ENCODE measurements at places on chromosomes 6 and 20. TPM values are rescaled to one million over a fixed set of nuclear protein-coding genes. Genes with fewer than 3 reads are reported as not detected.
A peak's percentile ranks its signal among the peaks of the same experiment; 100 is the strongest.

DNA sequence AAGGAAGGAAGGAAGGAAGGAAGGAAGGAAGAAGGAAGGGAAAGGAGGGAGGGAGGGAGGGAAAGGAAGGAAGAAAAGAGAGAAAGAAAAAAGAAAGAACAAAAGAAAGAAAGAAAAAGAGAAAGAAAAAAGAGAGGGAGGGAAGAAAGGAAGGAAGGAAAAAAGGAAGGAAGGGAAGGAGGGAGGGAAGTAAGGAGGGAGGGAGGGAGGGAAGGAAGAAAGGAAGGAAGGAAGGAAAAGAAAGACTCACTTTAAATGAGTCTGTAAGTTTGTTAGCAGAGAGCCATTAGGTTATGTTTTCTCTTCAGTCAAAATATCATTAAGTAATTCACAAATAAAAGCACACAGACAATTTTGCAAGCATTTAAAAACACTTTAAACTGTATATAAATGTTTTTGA is 44.0 kb upstream of the SASH1 start:
- H3K36me3 ChIP-seq: no peaks in the 10 kb centered on the region
- no peak overlapping the region for H3K4me3 ChIP-seq

DNA sequence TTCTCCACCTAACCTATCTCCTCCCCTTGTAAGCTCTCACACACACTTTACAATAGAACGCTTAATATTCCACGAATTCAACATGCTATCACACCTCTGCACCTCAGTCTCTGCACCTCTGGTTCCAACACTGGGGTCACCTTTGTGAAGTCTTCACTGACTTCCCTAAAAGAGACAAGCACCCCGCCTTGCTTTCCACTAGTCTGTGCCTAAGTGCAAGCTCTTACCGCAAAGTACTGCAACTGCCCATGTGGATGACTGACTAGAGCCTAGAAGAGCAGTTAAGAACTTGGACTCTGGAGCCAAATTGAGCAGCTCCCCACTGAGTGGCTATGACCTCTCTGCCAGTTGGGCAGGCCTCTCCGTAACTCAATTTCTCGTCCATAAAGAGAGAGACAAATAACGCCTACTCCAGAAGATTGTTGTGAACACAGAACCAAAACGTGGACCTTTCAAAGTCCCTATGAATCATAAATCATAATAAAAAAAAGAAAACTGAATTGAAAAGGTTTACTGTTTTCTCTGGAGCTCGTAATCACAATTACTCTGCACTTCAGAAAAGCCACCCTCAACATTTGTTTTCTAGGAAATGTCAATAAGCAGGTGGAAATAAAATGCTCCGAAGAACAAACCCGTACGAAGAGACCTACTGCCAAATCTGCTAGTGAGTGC is 1.2 kb downstream of the IFNGR1 start:
- no peaks in the 10 kb centered on the region for H3K36me3 ChIP-seq
- no peak for DNase-seq
- peak overlapping the region; percentile 100 for H3K27ac ChIP-seq
- H3K4me3 ChIP-seq: peak overlapping the region; percentile 86
- no peaks in the 10 kb centered on the region for H3K27me3 ChIP-seq

GRCh38 chr6:21886542-21887151 is 293.1 kb downstream of the SOX4 start:
- H3K4me3 ChIP-seq: no peak overlapping the region
- peaks cover 10% of the 10 kb centered on the region for H3K4me1 ChIP-seq
- DNase-seq: no peak
- H3K36me3 ChIP-seq: no peaks in the 10 kb centered on the region

GRCh38 chr6:168789699-168790098 is 348.7 kb downstream of the SMOC2 start:
- H3K27ac ChIP-seq: no peak overlapping the region
- H3K27me3 ChIP-seq: no peaks in the 10 kb centered on the region
- H3K4me3 ChIP-seq: no peak overlapping the region
- H3K36me3 ChIP-seq: no peaks in the 10 kb centered on the region
- DNase-seq: no peak

DNA sequence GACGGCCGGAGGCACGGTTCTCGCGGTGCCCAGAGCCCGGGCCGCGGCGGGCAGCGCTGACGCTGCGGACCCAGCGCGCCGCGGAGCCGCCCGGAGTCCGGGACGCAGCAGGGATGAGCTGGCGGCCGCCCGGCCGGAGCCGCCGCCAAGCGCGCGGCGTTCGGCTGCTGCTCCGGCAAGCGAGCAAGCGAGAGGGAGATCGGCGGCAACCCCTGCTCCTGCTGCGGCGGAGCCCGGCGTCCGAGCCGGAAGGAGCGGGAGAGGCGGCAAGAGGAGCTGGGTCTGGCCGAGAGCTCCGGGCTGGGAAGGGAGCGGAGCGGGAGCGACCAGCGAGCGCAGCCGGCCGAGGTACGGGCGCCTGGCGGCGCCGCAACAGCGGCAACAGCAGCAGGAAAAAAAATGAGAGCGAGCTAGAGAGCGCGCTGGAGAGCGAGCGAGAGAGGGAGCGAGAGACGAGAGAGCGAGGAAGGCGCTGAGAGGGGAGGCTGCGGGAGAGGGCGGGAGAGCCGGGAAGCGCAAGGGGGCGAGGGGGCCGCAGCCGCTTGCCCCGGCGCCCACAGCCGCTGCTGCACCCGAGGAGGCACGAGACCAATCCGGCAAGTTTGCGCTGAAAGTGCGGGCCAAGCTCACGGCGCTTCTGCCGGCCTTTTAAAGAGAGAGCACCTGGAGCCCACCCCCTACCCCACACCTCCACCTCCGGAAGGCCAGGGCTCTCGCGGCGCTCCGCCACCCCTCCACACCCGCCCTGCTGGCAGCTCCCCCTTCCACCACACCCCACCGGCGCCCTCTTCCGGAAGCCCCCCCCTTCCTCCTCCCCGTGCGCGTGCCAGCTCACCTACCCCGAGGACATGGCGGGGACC is 496 bp downstream of the GRM4 start:
- H3K4me3 ChIP-seq: peak overlapping the region; percentile 34
- peaks cover 68% of the 10 kb centered on the region for H3K27me3 ChIP-seq
- H3K27ac ChIP-seq: no peak overlapping the region
- H3K36me3 ChIP-seq: no peaks in the 10 kb centered on the region
- DNase-seq: peak; percentile 63

DNA sequence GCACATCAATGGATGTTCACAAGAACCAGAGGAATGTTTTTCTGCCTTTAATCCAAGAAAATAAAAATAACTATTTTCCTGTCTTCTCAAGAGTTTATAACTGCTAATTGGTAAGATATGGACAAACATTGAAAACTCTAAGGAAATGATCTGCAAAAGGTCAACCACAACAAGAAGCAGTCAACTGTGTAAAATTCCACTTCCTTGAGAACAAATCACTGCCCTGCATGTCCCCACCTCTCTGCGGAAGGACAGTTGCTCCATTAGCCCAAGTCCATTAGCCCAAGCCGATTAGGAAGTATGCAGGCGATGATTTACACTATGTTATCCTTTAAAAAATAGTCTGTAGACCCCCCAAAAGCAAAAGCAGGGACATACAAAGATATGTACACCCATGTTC is 27.6 kb downstream of the SLC22A23 start:
- no peak for DNase-seq
- no peaks in the 10 kb centered on the region for H3K27me3 ChIP-seq
- H3K27ac ChIP-seq: no peak overlapping the region
- no peaks in the 10 kb centered on the region for H3K4me1 ChIP-seq
- H3K36me3 ChIP-seq: no peaks in the 10 kb centered on the region
- no peak overlapping the region for H3K4me3 ChIP-seq

GRCh38 chr6:143241911-143242310 is 181.2 kb downstream of the AIG1 start:
- no peaks in the 10 kb centered on the region for H3K4me1 ChIP-seq
- DNase-seq: no peak
- no peaks in the 10 kb centered on the region for H3K36me3 ChIP-seq
- no peak overlapping the region for H3K4me3 ChIP-seq
- H3K27ac ChIP-seq: no peak overlapping the region

GRCh38 chr20:63746751-63747315 is 7.3 kb downstream of the SLC2A4RG start:
- H3K36me3 ChIP-seq: peaks cover 22% of the 10 kb centered on the region
- peaks cover under 1% of the 10 kb centered on the region for H3K4me1 ChIP-seq
- peak; percentile 65 for DNase-seq
- H3K4me3 ChIP-seq: no peak overlapping the region

DNA sequence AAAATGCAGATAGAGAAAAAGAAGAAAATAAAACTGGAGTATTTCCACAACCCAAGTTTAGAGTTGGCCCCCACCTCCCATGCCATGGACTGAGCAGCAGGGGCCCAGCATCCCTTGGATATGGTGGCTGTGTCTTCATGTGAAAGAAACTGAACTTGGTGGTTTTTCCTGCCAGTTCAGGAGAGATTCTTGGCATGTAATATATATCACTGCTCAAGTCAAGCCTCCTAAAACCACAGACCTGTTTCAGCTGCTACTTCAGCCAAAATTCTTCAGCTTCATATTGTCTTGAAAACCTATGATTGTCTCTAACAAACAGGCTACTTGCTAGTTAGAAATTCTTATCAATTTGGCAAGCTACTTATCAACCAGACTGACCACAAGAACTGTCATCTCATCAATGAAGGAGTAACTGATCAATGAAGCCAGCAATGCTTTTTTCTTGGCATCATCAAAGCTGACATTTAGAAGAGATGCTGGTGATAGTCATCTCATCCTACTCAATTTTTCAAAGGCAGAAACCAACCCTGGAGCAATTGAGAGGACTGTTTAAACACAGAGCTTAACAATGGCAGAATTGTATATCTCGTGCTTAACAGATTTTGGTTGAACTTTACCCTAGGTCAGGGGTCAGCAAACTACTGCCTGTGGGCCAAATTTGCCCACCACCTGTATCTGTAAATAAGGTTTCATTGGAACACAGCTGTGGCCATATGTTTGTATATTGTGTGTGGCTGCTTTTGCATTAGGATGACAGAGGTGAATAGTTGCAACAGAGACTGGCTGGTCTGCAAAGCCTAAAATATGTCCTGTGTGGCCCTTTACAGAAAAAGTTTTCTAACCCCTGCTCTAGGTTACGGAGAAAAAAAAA is 10.4 kb upstream of the NOL7 start:
- no peaks in the 10 kb centered on the region for H3K27me3 ChIP-seq
- no peak overlapping the region for H3K27ac ChIP-seq
- no peaks in the 10 kb centered on the region for H3K4me1 ChIP-seq
- H3K4me3 ChIP-seq: no peak overlapping the region
- peaks cover 43% of the 10 kb centered on the region for H3K36me3 ChIP-seq
- DNase-seq: no peak

- H3K4me3 ChIP-seq: no peak overlapping the region
- DNase-seq: no peak
- H3K4me1 ChIP-seq: peaks cover 18% of the 10 kb centered on the region
- H3K27me3 ChIP-seq: no peaks in the 10 kb centered on the region
Measured at GRCh38 chr6:137864812-137865508, 2.1 kb upstream of the TNFAIP3 start.

GRCh38 chr6:10585209-10585845 is 64.2 kb downstream of the GCNT2 start:
- no peaks in the 10 kb centered on the region for H3K36me3 ChIP-seq
- H3K27ac ChIP-seq: no peak overlapping the region
- DNase-seq: no peak
- no peaks in the 10 kb centered on the region for H3K27me3 ChIP-seq

- H3K27me3 ChIP-seq: no peaks in the 10 kb centered on the region
- H3K36me3 ChIP-seq: no peaks in the 10 kb centered on the region
- no peak for DNase-seq
- no peak overlapping the region for H3K4me3 ChIP-seq
- H3K27ac ChIP-seq: no peak overlapping the region
- H3K4me1 ChIP-seq: no peaks in the 10 kb centered on the region
Measured at GRCh38 chr6:55227862-55228261, 53.5 kb downstream of the HCRTR2 start.

DNA sequence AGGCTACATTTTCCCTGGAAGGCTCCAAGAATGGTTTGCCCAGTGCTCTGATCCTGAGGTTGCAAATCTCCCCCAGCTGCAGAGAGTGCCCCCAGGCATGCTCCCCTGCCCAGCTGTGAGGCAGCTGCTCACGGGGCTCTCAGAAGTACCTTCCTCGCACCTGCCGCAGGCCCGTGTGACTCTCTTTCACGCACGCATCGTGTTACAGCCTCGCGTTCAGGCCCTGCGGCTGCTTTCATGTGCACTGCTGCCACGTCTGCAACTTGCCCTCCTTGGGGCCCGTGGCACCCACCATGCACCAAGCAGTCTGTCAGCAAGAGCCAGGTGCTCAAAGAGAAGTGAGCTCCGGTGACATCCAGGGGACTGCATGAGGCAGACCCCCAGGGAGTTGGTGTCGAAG is 28.6 kb upstream of the SPO11 start:
- H3K4me3 ChIP-seq: no peak overlapping the region
- no peak overlapping the region for H3K27ac ChIP-seq
- H3K36me3 ChIP-seq: no peaks in the 10 kb centered on the region
- H3K27me3 ChIP-seq: peaks cover 11% of the 10 kb centered on the region
- H3K4me1 ChIP-seq: no peaks in the 10 kb centered on the region
- no peak for DNase-seq

DNA sequence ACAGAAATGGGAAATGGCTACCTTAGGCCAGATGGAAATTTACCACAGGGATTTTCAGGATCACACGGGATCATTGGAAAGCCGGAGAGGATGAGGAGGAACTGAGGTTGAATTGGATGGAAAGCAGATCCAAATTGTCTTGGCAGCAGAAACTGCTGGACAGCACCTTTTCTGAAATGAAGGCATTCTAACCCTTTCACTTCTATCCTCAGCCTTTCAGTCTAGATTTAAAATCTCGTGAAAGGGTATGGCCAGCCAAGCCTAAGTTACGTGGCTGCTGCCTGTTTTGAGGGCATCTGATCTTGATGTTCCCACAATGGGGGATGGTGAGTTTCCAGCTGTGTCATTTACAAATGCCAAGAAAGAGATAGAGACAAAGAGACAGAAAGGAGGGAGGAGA is 358.2 kb downstream of the KIF16B start:
- H3K36me3 ChIP-seq: no peaks in the 10 kb centered on the region
- H3K27ac ChIP-seq: no peak overlapping the region
- no peaks in the 10 kb centered on the region for H3K4me1 ChIP-seq

- no peak overlapping the region for H3K4me3 ChIP-seq
- no peaks in the 10 kb centered on the region for H3K36me3 ChIP-seq
- DNase-seq: no peak
- no peak overlapping the region for H3K27ac ChIP-seq
- no peaks in the 10 kb centered on the region for H3K27me3 ChIP-seq
Measured at GRCh38 chr6:37676071-37676470, 21.6 kb downstream of the MDGA1 start.

Gene ELOVL2
- 0.23 TPM for total RNA-seq

Gene SH3BGRL2
- 33.9 TPM for total RNA-seq

Gene SPATA25
- 1.3 TPM for total RNA-seq

Gene ZBTB9
- 5.8 TPM for total RNA-seq

Gene HCRTR2
- not detected for total RNA-seq

Gene SLC52A3
- total RNA-seq: 3.6 TPM

Gene AKIRIN2
- 56.6 TPM for total RNA-seq

Gene ZNF391
- 2.1 TPM for total RNA-seq

Gene FILIP1
- total RNA-seq: 21.6 TPM

Gene ZC2HC1B
- not detected for total RNA-seq

Gene RCAN2
- 11.7 TPM for total RNA-seq

Gene ENPP4
- 27.8 TPM for total RNA-seq

Gene LST1
- total RNA-seq: 68.1 TPM

Measured in upper lobe of right lung (tissue), 1 donor.